ENCODE measurements at places on chromosomes 13 and 19. TPM values are rescaled to one million over a fixed set of nuclear protein-coding genes. Genes with fewer than 3 reads are reported as not detected.

PSG1 gene
- under 0.01 TPM for total RNA-seq

NXNL1 gene
- total RNA-seq = not detected

PNMA8B gene
- 0.17 TPM for total RNA-seq

ZNF66 gene
- total RNA-seq = 2.5 TPM

ZNF442 gene
- total RNA-seq = 2.7 TPM

CEACAM4 gene
- not detected for total RNA-seq

CHST8 gene
- total RNA-seq = 0.09 TPM

THSD1 gene
- 80.3 TPM for total RNA-seq

PDCD2L gene
- total RNA-seq = 20.4 TPM
